T1000 (cell line): ENCODE measurements at places on chromosomes 2 and 18.

DNA sequence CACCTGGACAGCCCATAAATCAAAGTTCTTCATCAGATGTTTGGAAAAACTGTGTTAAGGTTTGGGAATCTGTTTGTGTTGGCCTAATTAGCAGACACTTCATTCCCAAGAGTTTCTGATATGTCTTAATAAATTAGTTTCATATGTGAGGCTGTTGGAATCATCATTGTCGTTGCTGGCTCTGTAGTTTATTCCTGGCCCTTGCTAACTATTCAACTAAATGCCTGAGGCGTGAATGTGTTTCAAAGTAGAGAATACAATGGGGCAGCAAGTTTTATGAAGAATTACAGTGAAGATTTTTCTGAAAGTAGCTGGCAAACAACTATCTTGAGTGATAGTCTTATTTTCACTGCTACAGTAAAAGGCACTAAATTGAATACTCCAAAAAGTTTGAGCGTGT, 141.1 kb downstream of the PARD3B start:
- no peak for DNase-seq

- no peak for DNase-seq
Measured at GRCh38 chr18:45549290-45549689, 66.0 kb upstream of the SLC14A2 start.

GRCh38 chr2:81974216-81974615, 1669.7 kb upstream of the LRRTM1 start:
- DNase-seq = no peak

GRCh38 chr2:1728821-1729220, 15.5 kb downstream of the PXDN start:
- no peak for DNase-seq

DNA sequence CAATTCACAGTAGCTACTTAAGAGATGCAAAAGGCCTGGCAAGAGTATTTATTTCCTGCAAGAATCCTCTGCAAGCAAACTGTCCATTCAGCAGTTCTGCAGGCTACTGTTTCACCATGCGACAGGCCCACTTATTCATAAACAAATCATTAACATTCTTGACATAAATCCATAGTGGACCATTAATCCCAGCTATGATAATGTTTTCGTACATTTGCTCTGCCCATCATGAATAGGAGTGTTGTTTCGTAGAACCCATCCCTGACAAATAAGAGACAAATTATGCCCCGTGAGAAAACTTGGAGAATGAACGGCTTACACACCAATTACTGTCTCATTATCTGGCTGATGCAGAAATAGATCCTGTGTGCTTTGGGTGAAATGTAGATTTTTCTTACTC, 65.4 kb downstream of the PID1 start:
- no peak for DNase-seq

- no peak for DNase-seq
Measured at GRCh38 chr2:107133412-107133811, 247.4 kb upstream of the ST6GAL2 start.
